Activated T-cell treated with anti-CD3 and anti-CD28 coated beads, Interleukin-2, amount 50 U/mL, for 1 hour (primary cell): ENCODE measurements at places on chromosomes 6 and 20.

GRCh38 chr20:24754691-24755090, 194.4 kb upstream of the CST7 start:
- DNase-seq, result no peak

DNA sequence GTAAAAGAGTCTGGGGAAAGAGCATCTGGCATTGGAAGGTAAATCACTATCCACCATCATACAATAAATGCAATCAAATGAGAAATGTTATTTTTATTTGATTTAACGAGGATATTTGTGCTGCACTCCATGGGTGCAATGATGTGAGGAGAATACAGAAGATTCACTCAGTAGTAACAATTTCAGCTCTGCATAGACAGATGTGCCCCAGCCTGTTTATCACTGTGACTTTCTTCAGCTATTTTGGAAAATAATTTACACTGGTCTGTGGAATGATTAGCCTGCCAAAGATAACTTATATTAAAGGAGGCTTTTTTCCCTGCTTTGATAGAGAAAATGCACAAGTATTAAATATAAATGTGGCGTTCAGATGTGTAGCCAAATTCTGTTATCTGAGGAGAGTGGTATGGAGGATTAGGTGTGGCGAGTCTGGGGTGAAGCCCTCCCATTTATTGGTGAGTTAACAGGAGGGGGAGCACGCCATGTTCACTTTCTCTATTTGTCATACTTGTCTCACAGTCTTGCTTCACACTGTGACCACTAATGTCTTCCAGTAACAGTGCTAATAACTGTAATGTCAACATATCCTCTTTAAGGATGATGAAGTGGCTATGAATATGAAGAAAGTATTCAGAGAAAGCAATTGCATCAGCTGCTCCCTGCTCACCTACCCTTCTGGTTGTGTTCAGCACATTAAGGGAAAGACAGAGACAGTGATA, 645.6 kb downstream of the MMUT start:
- DNase-seq, result no peak

DNA sequence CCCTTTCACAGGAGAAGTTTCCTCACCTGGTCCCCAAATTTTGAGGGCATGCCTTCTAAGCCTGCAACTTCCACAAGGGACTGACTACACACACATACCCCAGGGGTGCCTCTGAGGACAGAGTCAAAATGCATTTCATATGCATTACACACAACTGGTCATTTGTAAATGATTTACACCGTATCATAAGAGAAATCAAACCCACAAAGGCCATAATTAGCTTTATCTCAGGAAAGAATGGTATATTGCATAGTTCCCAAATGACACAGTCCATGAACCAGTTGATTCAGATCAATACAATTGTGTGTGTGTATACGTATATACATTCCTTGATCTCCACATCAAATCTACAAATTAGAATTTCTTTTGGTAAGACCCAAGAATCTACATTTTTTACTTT, 203.3 kb upstream of the PRDM1 start:
- no peak for DNase-seq

- no peak for DNase-seq
Measured at GRCh38 chr20:32554965-32555289, 30.2 kb downstream of the NOL4L start.

- no peak for DNase-seq
Measured at GRCh38 chr6:46393940-46394337, 97.3 kb downstream of the RCAN2 start.

- no peak for DNase-seq
Measured at GRCh38 chr20:59598625-59599310, 5.6 kb upstream of the PHACTR3 start.

GRCh38 chr6:157632821-157633220, 190.2 kb upstream of the SNX9 start:
- no peak for DNase-seq

DNA sequence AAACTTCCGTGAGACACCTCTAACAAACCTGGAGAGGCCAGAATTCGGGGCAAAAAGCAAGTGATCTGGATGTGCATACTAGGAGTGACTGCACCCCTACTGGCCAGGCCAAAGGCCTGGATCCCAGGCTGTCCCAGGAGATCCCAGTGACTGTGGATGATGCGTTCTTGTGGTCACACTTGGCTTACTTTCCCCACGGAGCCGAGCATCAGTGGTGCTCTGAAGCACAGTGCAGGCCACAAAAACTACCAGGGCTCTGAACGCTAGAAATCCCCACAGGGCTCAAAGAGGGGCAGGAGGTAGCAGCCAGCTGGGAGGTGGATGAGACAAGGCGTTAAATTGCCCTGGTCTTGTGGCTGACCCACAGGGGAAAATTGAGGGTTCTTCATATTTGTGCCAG, 7.1 kb downstream of the TRIM26 start:
- no peak for DNase-seq

DNA sequence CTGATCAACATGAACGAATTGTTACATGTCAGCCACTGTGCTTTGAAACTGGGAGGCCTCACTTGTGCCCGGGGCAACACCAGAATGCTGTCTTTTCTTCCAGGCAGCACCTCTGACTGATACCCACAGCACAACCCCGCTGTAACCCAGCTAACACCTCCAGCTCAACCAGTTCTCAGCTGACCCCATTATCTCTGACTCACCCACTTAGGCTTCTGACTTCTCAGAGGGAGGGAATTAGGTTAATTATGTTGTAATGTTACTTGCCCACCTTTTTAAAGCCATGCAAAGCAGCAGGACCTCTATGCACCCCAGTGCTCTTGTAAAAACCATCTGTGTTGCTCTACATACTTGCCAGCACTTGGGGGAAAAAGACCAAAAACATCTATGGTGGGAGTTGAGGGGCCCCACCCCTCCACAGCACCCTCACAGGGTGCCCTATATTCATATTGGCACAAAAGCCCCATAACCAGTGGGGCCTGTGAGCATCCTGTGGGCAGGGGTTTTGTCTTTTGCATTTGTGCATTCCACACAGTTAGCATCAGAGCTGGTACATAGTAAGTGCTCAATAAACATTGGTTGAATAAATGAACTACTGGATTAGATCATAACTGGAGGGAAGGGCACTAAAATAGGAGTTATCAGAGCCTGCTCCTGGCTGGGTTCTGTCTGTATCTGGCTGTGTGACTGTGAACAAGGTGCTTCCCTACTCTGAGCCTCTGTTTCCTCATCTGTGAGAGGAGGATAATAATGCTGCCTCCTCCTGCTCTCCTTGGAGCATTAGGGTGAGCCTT, 22.3 kb downstream of the BNIP5 start:
- DNase-seq, result no peak
